Activated CD4-positive, alpha-beta T cell treated with anti-CD3 and anti-CD28 coated beads, Interleukin-2, amount 50 U/mL, for 4 hours (primary cell): ENCODE measurements at places on chromosomes 6 and 20.

DNA sequence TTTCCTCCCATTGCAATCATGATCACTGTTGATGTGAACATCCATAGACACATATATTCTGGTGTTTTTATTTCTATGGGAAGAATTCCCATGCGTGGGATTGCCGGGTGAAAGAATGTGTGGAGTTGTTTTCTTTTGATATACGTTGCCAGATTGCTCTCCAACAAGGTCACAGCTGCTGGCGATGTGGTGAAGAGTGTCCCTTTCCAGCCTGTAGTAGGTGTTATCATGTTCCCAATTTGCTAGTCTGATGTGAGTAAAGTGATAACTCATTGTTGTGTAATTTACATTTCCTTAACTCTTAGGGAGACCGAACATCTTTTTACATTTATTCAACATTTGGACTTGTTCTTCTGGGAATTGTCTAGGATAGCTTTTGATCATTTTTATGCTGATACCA lies 14.5 kb upstream of the ELMO2 start:
- no peak for DNase-seq

DNA sequence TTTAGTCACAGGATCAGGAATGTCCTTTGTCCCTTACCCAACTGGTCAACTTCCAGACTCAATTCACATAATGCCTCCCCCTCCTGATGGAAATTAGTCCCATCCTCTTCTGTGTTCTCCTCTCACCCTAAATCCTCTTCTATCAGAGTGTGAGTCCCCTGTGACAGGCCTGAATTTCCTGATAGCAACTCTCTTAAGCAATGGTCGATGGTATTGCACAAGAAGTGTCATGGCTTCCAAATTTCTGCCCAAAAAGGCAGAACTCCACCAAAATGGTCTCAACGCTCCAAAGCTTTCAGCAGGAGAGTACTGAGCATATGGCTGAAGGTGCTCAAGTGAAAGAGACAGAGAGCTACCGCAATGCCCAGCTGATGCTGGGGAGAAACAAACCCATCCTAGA lies 2.4 kb downstream of the PREP start:
- DNase-seq: no peak

DNA sequence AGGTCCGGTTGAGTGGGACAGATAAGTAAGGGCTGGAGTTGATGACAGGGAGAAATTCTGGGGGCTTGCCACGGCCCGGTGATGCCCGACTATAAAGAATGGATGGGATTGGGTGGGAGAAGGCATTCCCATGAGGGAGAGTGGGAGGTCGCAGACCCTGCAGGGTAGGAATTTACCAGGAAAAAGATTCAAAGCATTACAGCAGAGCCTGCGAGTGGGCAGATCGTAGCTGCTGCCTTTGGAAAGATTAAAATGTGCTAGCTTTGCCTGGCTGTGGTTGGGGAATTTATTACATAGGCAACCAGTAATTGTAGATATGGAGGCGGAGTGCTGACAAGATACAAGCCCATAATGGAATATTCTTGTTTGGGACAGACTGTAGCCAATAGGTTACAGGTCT lies 49.5 kb downstream of the KDM1B start:
- DNase-seq: no peak

DNA sequence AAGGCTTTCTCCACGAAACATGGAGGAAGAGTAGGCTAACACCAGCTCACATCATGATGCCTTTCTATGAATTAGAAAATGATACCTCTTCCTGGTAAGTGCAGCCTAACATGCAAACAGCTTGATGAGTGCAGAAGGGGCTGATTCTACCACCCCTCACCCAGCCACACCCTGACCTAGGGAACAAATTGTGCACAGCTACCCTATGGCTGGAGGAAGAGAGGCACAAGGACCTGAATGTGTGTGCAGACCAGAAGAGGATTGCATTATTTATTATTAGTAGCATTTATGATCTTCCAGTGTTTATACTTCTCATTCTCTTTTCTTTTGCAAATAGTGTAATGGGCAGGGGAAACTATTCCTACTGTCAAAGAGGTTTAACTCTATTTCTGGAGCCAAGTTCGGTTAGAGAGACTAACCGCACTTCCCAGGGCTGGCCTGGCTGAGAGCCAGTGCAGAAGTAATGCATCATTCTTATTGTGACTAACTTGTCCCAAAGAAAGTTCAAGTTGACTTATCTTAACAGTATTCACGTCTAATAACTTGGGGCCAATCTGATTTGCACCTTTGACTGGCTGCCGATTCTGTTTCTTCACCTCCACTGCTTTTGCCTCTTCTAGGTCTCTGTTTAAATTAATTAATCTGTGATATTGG lies 237.5 kb downstream of the CD83 start:
- peak; percentile 9 for DNase-seq

- no peak for DNase-seq
Observed at GRCh38 chr20:12896180-12896579, 112.6 kb upstream of the SPTLC3 start.

GRCh38 chr6:45635284-45635867 lies 257.6 kb upstream of the SUPT3H start:
- DNase-seq: no peak

DNA sequence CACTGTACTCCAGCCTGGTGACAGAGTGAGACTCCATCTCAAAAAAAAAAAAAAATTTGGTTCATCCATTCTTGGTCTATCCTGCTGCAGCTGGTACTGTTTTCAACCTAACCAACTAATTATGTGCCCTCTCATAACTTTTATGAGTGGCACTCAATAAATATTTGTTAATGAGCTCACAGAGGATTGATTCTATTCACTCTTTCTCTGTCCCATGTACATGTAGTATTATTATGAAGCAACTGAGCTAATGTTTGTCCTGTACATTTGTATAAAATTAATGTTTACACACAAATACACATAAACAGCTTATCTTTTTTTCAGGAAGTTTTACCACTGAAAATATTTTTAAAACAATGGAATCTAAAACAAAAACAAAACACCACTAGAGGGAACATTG lies 10.1 kb downstream of the RIPOR2 start:
- DNase-seq: no peak

DNA sequence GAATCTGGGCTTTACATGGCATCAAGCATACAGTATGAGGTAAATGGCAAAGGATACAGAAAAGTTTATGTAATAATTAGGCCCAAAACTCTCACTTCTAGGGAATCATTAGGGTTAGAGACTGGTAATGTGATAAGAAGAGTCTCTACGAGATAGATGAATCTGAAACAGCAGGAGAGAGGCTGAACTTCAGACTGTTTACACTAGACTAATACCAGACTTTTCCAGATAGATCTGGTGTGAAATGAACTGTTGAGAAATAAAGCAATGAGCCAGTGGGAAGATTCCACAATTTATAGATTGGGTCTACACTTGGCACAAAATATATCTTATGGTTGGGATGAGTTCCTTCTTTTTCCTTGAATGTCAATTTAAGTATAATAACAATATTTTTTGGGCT lies 134.3 kb downstream of the MAN1A1 start:
- DNase-seq: no peak
